ENCODE measurements at places on chromosomes 4 and X.

DNA sequence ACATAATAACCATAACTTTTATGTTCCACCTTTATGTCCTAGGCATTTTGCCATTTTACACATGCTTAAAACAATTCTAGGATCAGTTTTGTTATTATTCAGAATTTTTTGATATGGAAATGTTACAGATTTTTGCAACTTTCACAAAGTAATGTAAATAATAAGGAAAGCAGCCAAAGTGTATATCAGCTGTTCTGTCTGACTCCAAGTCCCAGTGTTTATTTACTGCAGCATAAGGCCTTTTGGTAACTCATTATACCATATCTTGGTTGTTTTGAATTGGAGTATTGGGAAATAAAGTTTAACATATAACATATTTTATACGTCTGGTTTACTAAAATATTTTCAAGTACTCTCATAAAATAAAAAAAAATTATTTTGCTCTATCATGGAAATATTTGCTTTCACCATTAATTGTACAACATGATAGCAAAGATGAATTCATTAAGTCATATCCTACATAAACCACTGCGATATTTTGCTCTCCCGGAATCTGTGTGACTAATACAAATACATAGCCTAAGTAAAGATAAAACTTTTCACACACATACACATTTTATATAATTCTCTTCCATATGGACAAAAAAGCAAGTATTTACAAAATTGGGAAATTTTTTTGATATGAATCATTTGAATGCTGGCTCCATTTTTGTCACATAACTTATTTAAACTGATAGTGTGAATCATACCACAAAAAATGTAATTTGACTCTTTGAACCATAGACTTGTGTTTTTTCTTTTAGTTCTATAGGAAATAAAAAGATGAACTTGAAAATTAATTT lies 399.0 kb downstream of the PABPC4L start:
- DNase-seq, result no peak
- no peaks in the 10 kb centered on the region for H3K36me3 ChIP-seq
- H3K27me3 ChIP-seq, result no peaks in the 10 kb centered on the region

GRCh38 chr4:90002441-90003062 lies 107.9 kb downstream of the MMRN1 start:
- no peaks in the 10 kb centered on the region for H3K27me3 ChIP-seq
- H3K4me1 ChIP-seq, result no peaks in the 10 kb centered on the region
- no peak overlapping the region for H3K4me3 ChIP-seq
- H3K27ac ChIP-seq, result no peak overlapping the region
- no peak for DNase-seq

DNA sequence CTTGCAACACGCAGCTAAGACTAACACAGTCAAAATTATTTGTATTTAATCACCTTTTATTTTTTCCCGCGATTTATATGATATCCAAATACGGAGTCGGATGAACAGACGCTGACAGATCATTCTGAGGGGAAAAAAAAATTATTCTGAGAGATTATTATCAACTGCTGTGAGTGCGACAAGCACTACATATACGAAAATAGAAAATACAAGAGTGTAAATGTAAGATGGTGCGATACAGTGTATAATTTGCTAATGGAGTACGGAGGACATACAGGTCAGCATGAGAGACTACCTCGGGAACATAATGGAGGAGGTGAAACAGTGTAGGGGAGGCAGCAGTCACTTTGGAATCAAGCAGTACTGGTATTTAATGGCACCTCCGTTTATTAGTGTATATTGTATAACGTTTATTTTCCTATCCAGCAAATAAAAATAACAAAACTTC lies 2.8 kb upstream of the LIN54 start:
- H3K4me1 ChIP-seq, result no peaks in the 10 kb centered on the region
- peak overlapping the region; percentile 98 for H3K4me3 ChIP-seq
- DNase-seq, result no peak
- H3K36me3 ChIP-seq, result no peaks in the 10 kb centered on the region

- no peaks in the 10 kb centered on the region for H3K36me3 ChIP-seq
- no peak overlapping the region for H3K27ac ChIP-seq
- no peaks in the 10 kb centered on the region for H3K27me3 ChIP-seq
- no peaks in the 10 kb centered on the region for H3K4me1 ChIP-seq
- no peak for DNase-seq
Observed at GRCh38 chr4:126937342-126937741, 695.4 kb upstream of the INTU start.

- H3K4me3 ChIP-seq, result peak overlapping the region; percentile 76
- H3K36me3 ChIP-seq, result no peaks in the 10 kb centered on the region
Observed at GRCh38 chr4:76211769-76212708, 1.6 kb downstream of the SCARB2 start.

GRCh38 chr4:101693842-101694398 lies 96.6 kb upstream of the BANK1 start:
- no peak overlapping the region for H3K4me3 ChIP-seq
- H3K36me3 ChIP-seq, result no peaks in the 10 kb centered on the region
- H3K4me1 ChIP-seq, result no peaks in the 10 kb centered on the region
- H3K27me3 ChIP-seq, result no peaks in the 10 kb centered on the region

DNA sequence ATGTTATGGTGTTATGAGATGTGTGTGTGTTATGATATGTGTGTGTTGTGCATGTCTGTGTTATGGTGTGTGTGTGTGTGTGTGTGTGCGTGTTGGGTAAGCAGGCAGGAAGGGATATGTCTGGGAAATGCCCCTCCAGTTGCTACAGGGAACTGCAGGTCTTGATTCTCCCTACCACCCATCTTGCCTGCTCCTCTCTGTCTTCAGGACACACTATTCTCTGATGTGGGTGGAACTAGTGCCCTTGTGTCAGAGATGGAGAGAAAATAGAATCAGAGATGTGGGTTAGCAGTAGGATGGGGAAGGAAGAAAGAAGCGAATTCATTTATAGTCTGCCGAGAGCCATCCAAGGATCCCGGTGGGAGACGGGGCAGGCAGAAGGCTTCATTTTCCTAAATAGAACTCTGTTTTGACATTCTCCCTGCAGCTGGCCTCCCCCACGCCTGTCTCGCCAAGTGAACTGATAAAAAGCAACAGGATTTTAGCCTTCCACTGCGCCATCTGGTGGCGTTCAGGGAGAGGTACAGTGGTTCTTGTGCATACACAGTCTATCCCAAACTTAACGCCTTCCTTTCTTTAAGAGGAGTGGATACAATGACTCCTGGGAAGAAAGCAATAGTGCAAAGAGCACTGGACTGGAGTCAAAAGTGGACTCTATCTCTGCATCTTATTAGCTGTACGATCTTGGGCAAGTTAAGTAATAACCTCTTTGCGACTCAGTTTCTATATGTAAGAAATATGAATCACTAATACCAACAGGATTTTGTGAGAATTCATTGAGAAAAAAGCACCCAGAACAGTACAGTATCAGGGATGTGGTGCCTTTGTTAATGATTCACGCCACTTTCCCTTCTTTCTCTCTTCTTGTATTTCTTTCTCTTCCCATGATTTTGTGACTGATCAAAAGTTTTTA lies 14.1 kb upstream of the MGST2 start:
- peak; percentile 87 for DNase-seq
- H3K4me1 ChIP-seq, result no peaks in the 10 kb centered on the region
- H3K36me3 ChIP-seq, result no peaks in the 10 kb centered on the region
- H3K4me3 ChIP-seq, result no peak overlapping the region
- H3K27ac ChIP-seq, result no peak overlapping the region
- H3K27me3 ChIP-seq, result no peaks in the 10 kb centered on the region

DNA sequence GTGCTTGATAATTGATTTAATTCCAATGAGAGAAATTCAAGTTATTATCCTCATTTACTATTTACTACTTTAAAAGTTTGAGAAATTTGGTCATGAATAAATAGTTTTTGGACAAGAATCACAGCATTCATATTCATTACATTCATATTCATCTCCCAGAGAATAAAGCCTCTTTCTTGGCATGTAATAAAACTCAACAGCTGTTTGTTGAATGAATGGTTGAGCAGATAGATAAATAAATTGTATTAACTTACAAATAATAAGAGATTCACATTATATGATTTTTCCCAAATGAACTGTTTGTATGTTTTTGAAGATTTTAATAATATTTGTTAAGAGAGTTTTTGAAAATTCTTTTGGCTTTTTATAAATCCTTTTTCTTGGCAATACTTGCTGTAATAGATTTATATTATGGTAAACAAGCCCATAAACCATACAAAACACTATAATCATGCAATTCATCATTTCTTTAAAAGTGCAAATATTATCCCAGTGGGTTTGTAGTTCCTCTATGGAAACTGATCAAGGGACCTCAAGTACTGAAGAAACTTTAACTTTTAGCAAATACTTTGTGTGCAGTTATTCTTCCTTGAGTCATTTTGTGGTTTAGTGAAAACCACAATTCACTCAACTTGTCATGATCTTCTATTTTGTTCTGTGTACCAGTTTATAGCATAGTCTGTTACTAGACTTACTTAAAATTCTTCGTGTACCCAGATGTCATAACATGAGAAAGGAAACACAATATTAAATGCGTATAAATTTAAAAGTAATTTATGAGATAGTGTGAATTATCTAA lies 371.8 kb downstream of the ADGRL3 start:
- DNase-seq, result no peak
- H3K4me1 ChIP-seq, result no peaks in the 10 kb centered on the region
- no peaks in the 10 kb centered on the region for H3K36me3 ChIP-seq
- no peak overlapping the region for H3K4me3 ChIP-seq
- H3K27ac ChIP-seq, result no peak overlapping the region
- H3K27me3 ChIP-seq, result no peaks in the 10 kb centered on the region

DNA sequence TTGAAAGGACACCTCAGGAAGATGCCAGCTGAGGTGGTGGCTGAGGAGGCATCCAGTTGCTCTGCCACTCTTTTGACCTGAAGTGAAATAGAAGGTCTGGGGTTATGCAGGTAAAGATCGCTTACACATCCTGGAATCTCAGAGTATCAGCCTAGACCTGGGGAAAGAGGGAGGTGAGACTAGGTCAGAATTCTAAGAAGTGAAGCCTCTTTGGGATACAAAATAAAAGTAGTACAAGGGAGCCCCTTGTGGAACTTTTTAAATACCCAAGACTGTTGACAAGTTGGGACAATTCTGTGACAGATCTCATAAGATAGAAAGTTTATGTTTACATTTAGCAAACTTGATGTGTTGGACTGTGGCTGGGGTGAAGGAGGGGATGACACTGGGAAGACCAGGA lies 263.1 kb downstream of the SPRY1 start:
- peak; percentile 59 for DNase-seq
- no peaks in the 10 kb centered on the region for H3K36me3 ChIP-seq
- H3K27me3 ChIP-seq, result no peaks in the 10 kb centered on the region

- no peak for DNase-seq
- H3K4me1 ChIP-seq, result no peaks in the 10 kb centered on the region
- no peaks in the 10 kb centered on the region for H3K27me3 ChIP-seq
- no peak overlapping the region for H3K4me3 ChIP-seq
Observed at GRCh38 chr4:169383724-169384123, 113.0 kb upstream of the SH3RF1 start.

DNA sequence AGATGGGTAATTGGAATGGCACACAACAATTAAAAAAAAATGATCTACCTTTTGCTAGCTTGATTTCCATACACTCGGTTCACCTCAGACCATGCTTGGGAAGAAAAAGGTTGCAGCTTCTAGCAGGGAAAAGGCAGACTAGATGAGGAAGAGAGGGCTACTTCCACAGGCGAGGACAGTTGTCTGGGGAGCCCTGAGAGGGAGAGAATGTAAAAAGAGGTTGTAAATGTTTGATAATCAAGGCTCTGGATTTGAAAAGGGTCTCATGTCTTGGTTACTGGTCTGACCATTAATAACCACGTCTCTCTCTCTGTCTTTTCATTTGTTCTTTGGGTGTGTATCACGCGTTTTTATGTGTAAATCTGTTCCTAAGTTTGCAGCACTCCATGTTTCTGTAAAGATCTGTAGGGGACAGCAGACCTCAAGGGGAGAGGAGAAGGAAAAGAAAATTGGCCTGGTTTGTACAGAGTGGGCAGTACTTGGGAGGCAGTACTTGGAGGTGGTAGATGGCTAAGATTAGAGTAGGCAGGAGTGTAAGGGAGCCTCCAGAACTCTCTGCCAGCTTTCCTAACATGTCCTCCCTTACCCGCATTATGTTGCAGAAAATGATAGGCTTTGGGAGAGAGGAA lies 750 bp downstream of the ARMCX5 start:
- H3K27me3 ChIP-seq, result no peaks in the 10 kb centered on the region
- DNase-seq, result peak; percentile 43
- H3K4me1 ChIP-seq, result no peaks in the 10 kb centered on the region
- H3K4me3 ChIP-seq, result peak overlapping the region; percentile 80
- peak overlapping the region; percentile 56 for H3K27ac ChIP-seq
- peaks cover 3% of the 10 kb centered on the region for H3K36me3 ChIP-seq

- no peaks in the 10 kb centered on the region for H3K27me3 ChIP-seq
- H3K4me1 ChIP-seq, result no peaks in the 10 kb centered on the region
- H3K4me3 ChIP-seq, result peak overlapping the region; percentile 90
- DNase-seq, result peak; percentile 53
- peak overlapping the region; percentile 96 for H3K27ac ChIP-seq
Observed at GRCh38 chrX:136880003-136880451, 498 bp downstream of the RBMX start.

DNA sequence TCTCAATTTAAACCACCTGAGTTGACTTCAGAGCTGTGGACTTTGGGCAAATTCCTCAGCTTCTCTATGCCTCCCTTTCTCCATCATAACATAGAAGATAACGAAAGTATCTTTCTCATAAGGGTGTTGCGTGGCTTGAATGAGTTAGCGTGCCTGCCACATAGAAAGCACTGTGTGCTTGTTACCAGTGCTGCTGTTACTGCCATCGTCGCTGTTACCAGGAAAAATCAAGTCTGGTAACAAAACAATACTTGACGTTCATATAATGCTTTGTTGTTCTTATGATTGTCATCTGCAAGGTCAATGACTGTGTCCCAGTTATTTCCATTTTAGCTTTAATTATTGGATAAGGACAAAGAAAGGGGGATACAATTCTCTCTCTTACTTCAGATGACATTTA lies 64.4 kb downstream of the DDX60L start:
- no peaks in the 10 kb centered on the region for H3K4me1 ChIP-seq
- no peak for DNase-seq
- H3K4me3 ChIP-seq, result no peak overlapping the region
- H3K27me3 ChIP-seq, result no peaks in the 10 kb centered on the region

DNA sequence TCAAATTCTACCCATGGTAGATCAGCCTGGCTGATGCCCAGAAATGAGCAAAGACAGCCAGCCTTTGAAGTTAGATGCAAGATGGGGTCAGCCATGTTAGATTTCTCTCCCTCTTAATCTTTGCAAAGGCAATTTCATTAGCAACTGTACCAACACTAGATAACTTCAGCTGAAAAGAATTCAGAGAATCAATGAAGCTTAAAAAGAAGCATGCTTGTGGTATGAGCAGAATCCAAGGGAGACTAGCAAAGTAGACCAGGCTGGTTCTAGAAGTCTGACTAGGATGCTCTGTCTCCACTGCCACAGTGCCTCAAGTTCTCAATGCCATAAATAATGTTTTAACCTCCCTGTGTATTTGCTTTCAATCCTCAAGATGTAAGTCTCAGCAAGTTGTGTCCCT lies 247.3 kb downstream of the SLC7A11 start:
- H3K27ac ChIP-seq, result no peak overlapping the region
- H3K4me3 ChIP-seq, result no peak overlapping the region
- H3K36me3 ChIP-seq, result no peaks in the 10 kb centered on the region
- no peak for DNase-seq

- no peaks in the 10 kb centered on the region for H3K36me3 ChIP-seq
- peak within 1 kb of the TSS; percentile 44 for H3K27ac ChIP-seq
- peak; percentile 85 for DNase-seq
- no peaks in the 10 kb centered on the region for H3K27me3 ChIP-seq
- no peaks in the 10 kb centered on the region for H3K4me1 ChIP-seq
Observed at GRCh38 chr4:150078041-150078578, at the start of gene DCLK2. Gene DCLK2 (plus strand): TSS chr4:150078445. CDS start chr4:150079028, 583 bp downstream.

- no peaks in the 10 kb centered on the region for H3K4me1 ChIP-seq
- H3K4me3 ChIP-seq, result no peak overlapping the region
- no peak overlapping the region for H3K27ac ChIP-seq
- H3K27me3 ChIP-seq, result no peaks in the 10 kb centered on the region
- no peaks in the 10 kb centered on the region for H3K36me3 ChIP-seq
Observed at GRCh38 chrX:97039363-97040029, 155.8 kb downstream of the RPA4 start.

Data from kidney (tissue), 22 donors.